Pancreas (tissue), 10 donors: ENCODE measurements at places on chromosomes 2 and 18. TPM values are rescaled to one million over a fixed set of nuclear protein-coding genes. Genes with fewer than 3 reads are reported as not detected.

GRCh38 chr2:182980115-182980514 is 58.1 kb downstream of the NCKAP1 start:
- no peaks in the 10 kb centered on the region for H3K27me3 ChIP-seq
- no peak overlapping the region for H3K27ac ChIP-seq
- H3K4me1 ChIP-seq = no peaks in the 10 kb centered on the region
- no peak overlapping the region for H3K4me3 ChIP-seq
- peaks cover 9% of the 10 kb centered on the region for H3K36me3 ChIP-seq

The LRRC30 gene
- not detected for total RNA-seq

The CDK15 gene
- total RNA-seq = not detected

- H3K36me3 ChIP-seq = no peaks in the 10 kb centered on the region
- no peak for DNase-seq
- no peaks in the 10 kb centered on the region for H3K27me3 ChIP-seq
- H3K27ac ChIP-seq = no peak overlapping the region
- no peaks in the 10 kb centered on the region for H3K4me1 ChIP-seq
Measured at GRCh38 chr2:225076125-225076524, 33.9 kb upstream of the DOCK10 start.

DNA sequence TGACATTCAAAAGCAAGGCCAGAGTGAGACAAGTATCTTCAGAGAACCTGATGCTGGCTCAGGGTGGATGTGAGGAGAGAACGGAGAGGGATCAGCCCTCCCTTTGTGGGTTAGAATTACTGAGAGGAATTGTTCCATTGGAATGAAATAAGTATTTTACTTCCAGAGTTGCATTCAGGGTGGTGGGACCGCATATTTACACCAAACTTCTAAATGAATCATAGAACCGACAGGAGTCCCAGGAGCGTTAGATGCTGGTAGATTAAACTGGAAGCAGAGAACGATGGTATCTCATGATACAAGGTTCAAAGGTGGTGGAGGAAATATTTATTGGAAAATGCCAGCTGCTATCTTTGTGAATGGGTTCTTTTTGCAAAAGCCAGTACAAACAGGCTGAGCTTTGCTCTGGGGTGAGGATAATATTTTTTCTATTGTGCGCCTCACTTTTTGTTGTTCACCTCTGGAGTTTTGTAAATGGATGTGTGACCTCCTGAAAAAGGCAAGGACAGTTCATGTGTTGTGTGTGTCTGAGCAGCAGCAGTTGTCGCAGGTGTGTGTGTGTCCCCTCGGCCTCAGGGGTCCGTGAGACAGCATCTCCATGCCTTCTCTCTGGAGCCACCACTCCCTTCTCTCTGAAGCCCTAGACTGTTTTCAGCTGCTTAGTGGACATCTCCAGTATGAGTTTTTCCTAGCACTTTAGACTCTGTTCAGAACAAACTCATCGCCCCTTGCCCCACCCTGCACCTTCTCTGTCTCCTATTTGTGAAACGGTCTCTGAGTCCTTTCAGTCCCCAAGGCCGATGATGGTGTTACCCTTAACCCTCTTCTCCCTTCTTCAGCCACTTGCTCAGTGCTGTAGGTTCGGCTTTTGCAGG is 17.8 kb downstream of the MTCL1 start:
- no peak overlapping the region for H3K27ac ChIP-seq
- DNase-seq = no peak
- H3K36me3 ChIP-seq = no peaks in the 10 kb centered on the region

- DNase-seq = peak; percentile 17
- no peaks in the 10 kb centered on the region for H3K36me3 ChIP-seq
- H3K4me3 ChIP-seq = no peak overlapping the region
- peaks cover 5% of the 10 kb centered on the region for H3K4me1 ChIP-seq
- no peaks in the 10 kb centered on the region for H3K27me3 ChIP-seq
- no peak overlapping the region for H3K27ac ChIP-seq
Measured at GRCh38 chr2:128413718-128414341, 95.2 kb upstream of the HS6ST1 start.

DNA sequence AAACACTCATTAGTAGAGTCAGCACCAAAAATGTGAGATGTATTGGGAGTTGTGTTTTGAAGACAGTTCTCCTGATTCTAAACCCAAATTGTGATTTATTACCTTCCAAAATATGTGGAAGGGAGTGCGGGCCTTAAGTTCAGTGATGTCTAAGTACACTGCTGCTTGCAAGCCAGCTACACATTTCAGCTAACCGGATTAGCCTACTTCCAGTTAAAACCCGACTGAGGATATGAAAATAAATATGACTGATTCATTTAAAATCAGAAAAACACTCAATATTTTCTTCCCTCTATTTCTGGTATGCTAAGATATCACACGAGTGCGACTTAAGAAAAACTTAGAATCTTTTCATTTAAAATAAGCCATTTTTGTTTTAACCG is 907 bp downstream of the FHL2 start:
- H3K27ac ChIP-seq = no peak overlapping the region
- H3K27me3 ChIP-seq = peaks cover 7% of the 10 kb centered on the region
- H3K4me1 ChIP-seq = peaks cover 4% of the 10 kb centered on the region
- no peak overlapping the region for H3K4me3 ChIP-seq
- H3K36me3 ChIP-seq = no peaks in the 10 kb centered on the region

GRCh38 chr2:105090091-105090490 is 52.2 kb downstream of the MRPS9 start:
- H3K27ac ChIP-seq = no peak overlapping the region
- H3K4me1 ChIP-seq = no peaks in the 10 kb centered on the region
- no peak for DNase-seq
- H3K27me3 ChIP-seq = no peaks in the 10 kb centered on the region

GRCh38 chr2:113137827-113138226 is 10.4 kb downstream of the IL1RN start:
- no peak for DNase-seq
- H3K27me3 ChIP-seq = no peaks in the 10 kb centered on the region
- H3K4me3 ChIP-seq = no peak overlapping the region
- no peaks in the 10 kb centered on the region for H3K36me3 ChIP-seq
